Stimulated activated CD8-positive, alpha-beta memory T cell treated with anti-CD3 and anti-CD28 coated beads, Interleukin-15, amount 100 ng/mL, for 24 hours (primary cell): ENCODE measurements at places on chromosomes 12 and 14.

- DNase-seq, result no peak
Observed at GRCh38 chr12:47864646-47865235, 40.1 kb downstream of the VDR start.

GRCh38 chr12:101969-102878, 35.7 kb downstream of the IQSEC3 start:
- no peak for DNase-seq

GRCh38 chr14:71665157-71665556, 267.1 kb upstream of the RGS6 start:
- DNase-seq, result no peak

DNA sequence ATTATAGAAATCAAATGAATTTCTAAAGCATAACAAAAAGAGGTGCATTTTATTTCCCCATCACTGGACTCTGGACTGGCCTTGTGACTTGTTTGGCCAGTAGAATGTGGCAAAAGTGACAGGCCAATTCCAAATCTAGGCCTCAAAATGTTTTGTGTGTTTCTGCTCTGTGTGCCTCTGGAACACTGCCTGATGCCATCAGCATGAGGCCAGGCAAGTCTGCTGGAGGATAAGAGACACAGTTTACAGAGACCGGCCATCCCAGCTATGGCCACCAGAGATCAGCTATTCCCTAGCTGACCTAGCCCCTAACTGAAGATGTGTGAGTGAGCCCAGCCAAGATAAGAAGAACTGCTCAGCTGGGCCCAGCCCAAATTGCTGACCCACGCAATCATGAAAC, 32.9 kb downstream of the ASCL1 start:
- DNase-seq, result no peak

- DNase-seq, result no peak
Observed at GRCh38 chr12:130301559-130301958, 36.1 kb upstream of the PIWIL1 start.

- no peak for DNase-seq
Observed at GRCh38 chr12:77421152-77421551, 355.8 kb upstream of the E2F7 start.

- no peak for DNase-seq
Observed at GRCh38 chr14:98955036-98955740, 316.8 kb downstream of the BCL11B start.

DNA sequence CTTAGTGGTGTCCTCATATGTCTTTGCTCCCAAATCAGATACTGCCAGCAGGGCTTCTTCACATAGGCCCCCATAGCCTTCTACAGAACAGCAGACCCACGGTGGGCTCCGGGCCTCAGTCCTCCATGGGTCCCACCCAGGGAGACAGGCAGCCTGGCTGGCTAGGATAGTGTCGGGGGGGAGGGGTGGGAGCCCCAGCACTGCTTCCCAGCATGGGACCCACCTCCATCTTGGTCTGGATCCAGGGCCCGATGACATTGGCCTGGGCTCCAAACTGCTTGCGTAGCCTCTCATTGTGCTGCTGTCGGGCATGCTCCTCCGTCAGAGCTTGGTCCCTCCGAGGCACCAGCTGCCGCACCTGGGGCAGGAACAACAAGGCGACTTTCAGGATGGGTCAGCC, 89.4 kb upstream of the ZFP36L1 start:
- no peak for DNase-seq
